Foreskin keratinocyte (primary cell): ENCODE measurements at places on chromosomes 5 and 9.

DNA sequence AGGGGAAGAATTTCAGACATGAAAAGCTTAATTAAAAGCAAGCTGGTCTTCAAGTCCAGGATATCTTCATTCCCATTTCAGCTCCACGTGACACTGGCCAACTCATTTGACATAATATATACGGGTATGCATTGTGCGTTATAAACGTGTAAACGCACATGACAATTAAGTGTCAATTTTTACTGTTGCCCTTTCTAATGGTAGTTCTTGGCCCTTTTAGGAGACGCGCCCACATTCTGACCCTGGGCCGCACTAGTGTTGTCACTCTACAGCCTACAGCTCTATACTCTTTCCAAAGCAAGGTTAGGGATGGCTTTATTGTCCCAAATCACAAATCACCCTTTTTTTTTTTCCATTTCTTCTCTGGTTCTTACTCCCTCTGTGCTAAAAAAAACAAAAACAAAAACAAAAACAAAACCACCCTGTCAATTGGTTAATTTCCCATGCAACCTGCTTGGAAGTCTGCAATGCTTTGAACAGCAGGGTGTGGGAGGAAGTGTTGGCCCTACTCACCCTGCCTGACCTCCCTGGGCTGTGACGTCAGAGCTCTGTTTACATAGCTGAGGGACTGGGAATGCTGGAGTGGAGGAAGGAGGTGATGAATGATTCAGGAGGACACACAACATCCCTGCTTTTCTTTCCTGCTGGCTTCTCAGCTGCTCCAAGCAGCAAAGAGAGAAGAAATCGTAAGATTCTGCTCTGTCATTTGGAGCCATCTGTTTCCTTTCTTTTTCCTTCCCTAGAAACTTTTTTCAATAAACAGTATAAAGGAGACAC, 19.3 kb downstream of the RFK start:
- DNase-seq, result no peak

DNA sequence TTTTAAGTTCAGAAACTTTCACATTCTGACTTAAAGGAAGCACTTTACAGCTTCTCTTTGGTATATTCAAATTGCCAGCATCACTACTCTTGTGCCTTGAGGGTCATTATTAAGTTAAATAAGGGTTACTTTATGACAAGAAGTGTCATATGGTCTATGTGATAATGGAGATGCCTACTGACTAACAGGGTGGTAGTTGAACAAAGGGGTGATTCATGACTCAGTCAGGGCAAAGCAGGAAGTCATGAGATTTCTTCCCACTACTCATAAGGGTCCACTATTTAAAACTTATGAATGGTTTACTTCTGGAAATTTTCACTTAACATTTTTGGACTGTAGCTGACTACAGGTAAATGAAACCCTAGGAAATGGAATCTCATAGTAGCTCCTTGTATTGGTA, 938.3 kb upstream of the PTPRD start:
- DNase-seq, result no peak

GRCh38 chr9:130137641-130138081, 34.5 kb upstream of the NCS1 start:
- DNase-seq, result no peak

GRCh38 chr9:83056174-83056573, 6.8 kb downstream of the RASEF start:
- DNase-seq, result no peak
